ENCODE measurements at places on chromosomes 1 and 21.

DNA sequence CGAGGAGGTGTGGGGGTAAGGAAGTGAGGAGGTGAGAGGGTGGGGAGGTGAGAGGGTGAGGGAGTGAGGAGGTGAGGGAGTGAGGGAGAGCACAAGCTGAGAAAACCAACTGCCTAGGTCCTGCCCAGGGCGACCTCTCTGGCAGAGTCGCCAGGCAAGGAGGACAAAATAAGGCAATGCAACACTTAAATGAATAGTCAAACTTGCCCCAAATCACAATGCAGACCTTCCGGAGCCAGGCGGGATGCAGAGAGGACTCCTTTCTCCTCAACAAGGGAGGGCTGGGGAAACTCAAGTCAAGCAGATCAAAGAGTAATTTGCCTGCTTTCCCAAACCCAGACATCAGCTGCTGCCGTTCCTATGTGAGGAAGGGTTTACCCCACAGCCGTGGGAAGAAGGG is 86.0 kb downstream of the CCDC185 start:
- DNase-seq: no peak

DNA sequence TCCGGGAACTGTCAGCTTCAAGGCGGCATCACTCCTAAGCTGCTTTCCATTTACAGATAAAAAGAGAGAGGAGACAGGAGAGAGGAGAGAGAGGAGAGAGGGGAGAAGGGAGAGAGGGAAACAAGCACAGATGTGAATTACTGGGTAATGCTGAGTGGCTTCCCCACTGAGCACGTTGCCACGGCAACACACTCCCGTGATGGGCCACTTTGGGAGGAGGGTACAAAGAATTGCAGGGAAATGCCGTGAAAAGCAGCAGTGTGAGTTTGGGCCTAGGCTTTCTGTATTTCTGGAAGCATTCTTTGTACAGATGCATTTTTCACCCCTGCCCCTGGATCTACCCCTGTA is 128.0 kb upstream of the IRF2BP2 start:
- no peak for DNase-seq

- no peak for DNase-seq
These were observed 43.1 kb downstream of the SKI start for GRCh38 chr1:2271211-2271721.

DNA sequence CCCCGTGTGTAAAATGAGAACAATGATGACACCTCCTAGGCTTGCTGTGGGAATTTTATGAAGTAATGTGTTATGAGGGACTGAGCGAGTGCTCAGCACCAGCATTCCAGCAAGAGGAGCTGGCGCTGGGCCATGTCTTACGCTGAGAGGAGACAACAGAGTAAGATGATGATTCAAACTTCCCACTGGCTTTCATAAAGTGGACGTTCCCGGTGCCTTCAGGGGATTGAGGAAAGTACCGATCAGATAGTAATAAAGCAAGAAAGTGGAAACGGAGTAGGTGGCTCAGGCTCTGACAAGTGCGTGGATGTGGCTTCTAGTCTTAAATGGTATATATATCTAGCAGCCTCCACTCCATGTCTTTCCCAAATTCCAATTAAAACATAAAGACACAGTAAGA is 23.8 kb downstream of the EPHA10 start:
- no peak for DNase-seq

DNA sequence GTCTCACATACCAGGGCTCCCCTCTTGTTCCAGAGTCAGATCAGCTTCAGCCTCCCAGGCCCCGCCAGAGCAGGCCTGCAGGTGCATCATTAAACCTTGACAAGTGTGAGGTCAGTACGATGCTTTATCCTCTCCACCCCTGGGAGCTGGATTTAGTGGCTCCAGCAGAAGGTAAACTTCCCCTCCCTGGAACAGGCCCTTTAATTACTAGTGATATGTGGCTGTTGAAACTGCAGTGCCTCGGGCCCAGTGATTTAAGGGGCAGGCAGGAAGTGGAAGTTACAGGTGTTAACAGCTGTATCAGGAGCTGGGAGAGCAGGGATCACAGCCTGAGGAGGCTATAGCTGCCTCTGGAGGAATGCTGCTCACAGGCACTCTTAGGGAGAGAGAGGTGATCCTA is 132.4 kb upstream of the KLHDC7A start:
- DNase-seq: no peak

GRCh38 chr1:150160964-150161621 is 11.4 kb downstream of the PLEKHO1 start:
- DNase-seq: no peak

- DNase-seq: no peak
These were observed 46.8 kb downstream of the CHD5 start for GRCh38 chr1:6133146-6133895.

GRCh38 chr1:20367116-20367585 is 76.5 kb downstream of the VWA5B1 start:
- peak; percentile 41 for DNase-seq

- DNase-seq: no peak
These were observed 817.7 kb upstream of the B3GALT2 start for GRCh38 chr1:194004146-194004545.

GRCh38 chr1:58441699-58442098 is 104.8 kb downstream of the OMA1 start:
- no peak for DNase-seq

DNA sequence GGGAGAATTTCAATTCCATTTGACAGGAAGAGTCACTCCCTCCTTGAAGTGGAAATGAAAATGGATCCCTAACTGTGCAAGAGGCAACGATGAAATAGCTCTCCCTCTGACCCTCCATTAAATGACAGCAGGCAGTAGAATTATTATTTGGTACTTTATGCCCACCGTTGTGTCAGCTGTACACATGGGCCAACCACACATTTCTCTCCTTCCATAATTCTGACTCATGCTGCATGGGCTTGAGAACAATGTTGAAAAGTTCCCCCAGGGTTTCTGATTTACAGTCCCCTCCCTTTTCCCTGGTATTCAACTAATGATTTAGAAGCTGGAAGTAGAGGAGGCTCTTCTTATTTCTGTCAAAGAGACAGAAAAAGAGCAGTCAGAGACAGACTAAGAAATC is 103.5 kb downstream of the RGS7 start:
- DNase-seq: no peak

- DNase-seq: no peak
These were observed 221.9 kb upstream of the SAMSN1 start for GRCh38 chr21:14768042-14768441.

DNA sequence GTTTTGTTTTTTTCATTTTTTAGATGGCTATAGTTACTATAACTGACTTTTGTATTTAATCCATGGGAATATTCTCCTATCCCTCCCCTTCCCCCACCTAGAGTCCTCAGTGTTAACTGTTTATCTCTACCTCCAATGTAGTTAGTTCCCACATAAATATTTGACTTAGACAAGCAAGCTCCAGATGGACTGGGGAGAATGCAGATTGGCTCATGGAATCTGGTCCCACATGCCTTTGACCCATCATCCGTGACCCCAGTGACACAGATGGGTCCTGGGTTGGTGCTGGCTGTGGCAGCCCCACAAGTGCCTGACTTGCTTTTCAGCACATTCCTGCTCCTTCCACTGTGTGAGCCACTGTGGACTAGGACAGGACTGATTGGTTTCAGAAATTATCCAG is 41.8 kb downstream of the ATP2B4 start:
- no peak for DNase-seq

- no peak for DNase-seq
These were observed 146.4 kb upstream of the LRRC7 start for GRCh38 chr1:69421286-69421685.

- DNase-seq: no peak
These were observed 207.5 kb downstream of the KCNT2 start for GRCh38 chr1:196400478-196401451.

- peak; percentile 60 for DNase-seq
These were observed 58.8 kb downstream of the FRRS1 start for GRCh38 chr1:99707535-99708142.

- no peak for DNase-seq
These were observed 430.1 kb upstream of the ESRRG start for GRCh38 chr1:217153361-217153760.

GRCh38 chr1:100955322-100955721 is 59.4 kb downstream of the SLC30A7 start:
- DNase-seq: no peak

- no peak for DNase-seq
These were observed 299.1 kb downstream of the HHAT start for GRCh38 chr1:210627755-210628154.

DNA sequence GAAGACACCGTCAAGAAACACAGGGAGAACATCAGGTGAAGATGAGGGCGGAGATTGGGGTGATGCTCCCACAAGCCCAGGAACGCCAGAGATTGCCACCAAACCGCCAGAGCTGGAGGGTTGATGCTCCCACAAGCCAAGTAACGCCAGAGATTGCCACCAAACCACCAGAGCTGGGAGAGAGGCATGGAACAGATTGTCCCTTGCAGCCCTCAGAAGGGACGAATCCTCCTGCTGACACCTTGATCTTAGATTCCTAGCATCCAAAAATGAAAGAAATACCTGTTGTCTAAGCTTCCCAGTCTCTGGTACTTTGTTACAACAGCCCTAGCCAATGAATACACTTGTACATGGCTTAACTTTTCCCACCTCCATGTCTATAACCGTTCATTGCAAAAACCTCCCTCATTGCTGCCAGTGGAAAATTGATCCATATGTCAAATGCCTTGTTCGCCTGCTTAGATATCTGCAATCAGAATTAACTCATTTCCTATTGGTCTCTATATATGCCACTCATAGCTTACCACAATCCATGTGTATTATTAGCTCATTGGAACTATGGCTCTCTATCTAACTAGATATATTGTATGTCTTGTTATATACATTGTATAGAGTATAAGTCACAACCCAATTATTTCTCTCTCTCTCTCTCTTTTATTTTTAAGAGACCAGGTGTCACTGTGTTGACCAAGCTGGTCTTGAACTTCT is 127.4 kb downstream of the ADSS2 start:
- DNase-seq: no peak
